Melanocyte of skin (primary cell): ENCODE measurements at places on chromosomes 11 and 22. TPM values are rescaled to one million over a fixed set of nuclear protein-coding genes. Genes with fewer than 3 reads are reported as not detected.

ARVCF gene
- total RNA-seq = 3.9 and 5.3 TPM in 2 replicates

TH gene
- total RNA-seq = not detected in 2 replicates

ARL2 gene
- total RNA-seq = 112 and 117 TPM in 2 replicates

PLEKHB1 gene
- 2.3 and 4.0 TPM in 2 replicates for total RNA-seq

BCO2 gene
- 1.5 and 1.7 TPM in 2 replicates for total RNA-seq

ART5 gene
- not detected in 2 replicates for total RNA-seq

CELSR1 gene
- total RNA-seq = 14.8 and 27.3 TPM in 2 replicates

BRSK2 gene
- 0.69 and 1.8 TPM in 2 replicates for total RNA-seq

ZC3H12C gene
- 29.6 and 31.5 TPM in 2 replicates for total RNA-seq

TSKU gene
- 13.3 and 14.2 TPM in 2 replicates for total RNA-seq

APOA5 gene
- not detected in 2 replicates for total RNA-seq

FAM83F gene
- 1.00 and 6.0 TPM in 2 replicates for total RNA-seq

SGSM1 gene
- total RNA-seq = under 0.01 TPM in 2 replicates

SCGB1D1 gene
- not detected in 2 replicates for total RNA-seq

PPP6R3 gene
- 185 and 233 TPM in 2 replicates for total RNA-seq

NAALADL1 gene
- 11.7 and 14.2 TPM in 2 replicates for total RNA-seq

CD3G gene
- total RNA-seq = not detected in 2 replicates

MS4A14 gene
- not detected in 2 replicates for total RNA-seq

GSTT2 gene
- total RNA-seq = not detected in 2 replicates

FUT4 gene
- 3.3 and 3.4 TPM in 2 replicates for total RNA-seq

GRAP2 gene
- total RNA-seq = 0.33 and 1.7 TPM in 2 replicates

ANO9 gene
- under 0.01 TPM in 1 of 2 replicates, not detected in the other for total RNA-seq

ZBTB16 gene
- under 0.01 and 1.8 TPM in 2 replicates for total RNA-seq

SMC1B gene
- total RNA-seq = not detected in 2 replicates

SLC6A5 gene
- total RNA-seq = not detected in 2 replicates
